NK-92 treated with Interleukin-12 subunit alpha and Interleukin-12 subunit beta, amount 100 ng/mL, for 24 hours (cell line): ENCODE measurements at places on chromosomes 1 and 21.

GRCh38 chr1:25858494-25858893, 763 bp downstream of the AUNIP start:
- no peak for DNase-seq

DNA sequence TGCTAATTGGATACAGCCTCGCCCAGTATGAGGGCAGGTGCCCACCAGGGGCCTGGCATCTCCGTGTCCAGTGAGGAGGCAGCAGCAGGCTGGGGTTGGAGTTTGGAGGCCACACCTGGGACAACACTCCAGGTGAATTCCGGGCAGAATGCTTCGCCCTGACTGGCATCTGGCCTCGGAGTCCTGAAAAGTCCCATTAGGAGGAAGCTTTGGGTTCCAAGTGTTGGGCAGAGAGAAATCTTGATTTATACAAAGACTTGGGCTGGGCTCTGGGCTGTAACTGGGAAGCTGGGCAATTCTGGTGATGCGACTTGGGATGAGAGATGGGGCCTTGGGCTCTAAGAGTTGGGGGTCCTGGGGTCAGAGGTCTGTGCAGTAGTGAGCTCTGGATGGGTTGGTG, 48.1 kb upstream of the CSF3R start:
- DNase-seq: no peak

DNA sequence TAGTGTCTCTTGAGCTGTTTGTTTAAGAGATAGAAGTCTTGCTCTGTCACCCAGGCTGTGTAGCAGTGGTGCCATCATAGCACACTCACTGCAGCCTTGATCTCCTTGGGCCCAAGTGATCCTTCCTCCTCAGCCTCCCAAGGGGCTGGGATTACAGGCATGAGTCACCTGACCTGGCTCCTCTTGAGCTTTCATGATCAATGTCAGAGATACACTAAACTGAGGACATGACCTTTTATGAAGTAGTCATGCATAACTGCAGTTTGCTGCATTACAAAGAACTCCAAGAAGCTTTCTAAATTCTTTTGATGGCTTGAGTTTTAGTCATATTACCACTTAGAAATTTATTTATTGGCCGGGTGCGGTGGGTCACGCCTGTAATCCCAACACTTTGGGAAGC, 77.7 kb downstream of the CC2D1B start:
- no peak for DNase-seq

DNA sequence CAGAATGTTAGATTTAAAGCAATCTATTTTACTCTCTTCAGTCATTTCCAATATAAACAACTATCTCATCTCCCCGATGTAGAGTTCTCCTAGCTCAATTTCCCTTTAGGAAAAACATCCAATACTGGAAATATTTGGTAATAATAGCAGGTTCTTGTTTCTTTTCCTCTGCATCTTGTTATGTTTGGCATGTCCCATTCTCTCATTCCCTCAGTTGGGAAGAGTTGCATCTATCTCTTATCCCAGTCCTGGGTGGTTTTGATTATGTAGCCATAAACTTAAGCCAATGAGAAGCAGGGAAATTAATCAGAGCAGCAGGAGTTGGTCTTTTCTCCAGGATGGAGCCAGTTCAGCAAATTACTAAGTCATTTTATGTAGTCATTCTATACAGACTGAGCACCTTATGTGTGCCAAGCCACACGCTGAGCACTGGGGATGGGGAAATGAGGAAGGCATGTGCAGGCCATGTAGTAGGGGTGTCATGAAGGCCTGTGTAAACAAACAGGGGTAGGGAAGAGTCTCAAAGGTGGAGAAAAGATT, 418.2 kb upstream of the NFIA start:
- DNase-seq: no peak

GRCh38 chr1:235996048-235996785, 68.7 kb downstream of the NID1 start:
- no peak for DNase-seq

- no peak for DNase-seq
These were observed 34.1 kb downstream of the UBASH3A start for GRCh38 chr21:42437786-42438185.

- no peak for DNase-seq
These were observed 173.2 kb upstream of the B3GALT2 start for GRCh38 chr1:193359631-193360030.
